Suppressor macrophage (primary cell): ENCODE measurements at places on chromosomes 2 and 18.

- no peak for DNase-seq
Measured at GRCh38 chr18:183769-184168, 25.4 kb downstream of the USP14 start.

DNA sequence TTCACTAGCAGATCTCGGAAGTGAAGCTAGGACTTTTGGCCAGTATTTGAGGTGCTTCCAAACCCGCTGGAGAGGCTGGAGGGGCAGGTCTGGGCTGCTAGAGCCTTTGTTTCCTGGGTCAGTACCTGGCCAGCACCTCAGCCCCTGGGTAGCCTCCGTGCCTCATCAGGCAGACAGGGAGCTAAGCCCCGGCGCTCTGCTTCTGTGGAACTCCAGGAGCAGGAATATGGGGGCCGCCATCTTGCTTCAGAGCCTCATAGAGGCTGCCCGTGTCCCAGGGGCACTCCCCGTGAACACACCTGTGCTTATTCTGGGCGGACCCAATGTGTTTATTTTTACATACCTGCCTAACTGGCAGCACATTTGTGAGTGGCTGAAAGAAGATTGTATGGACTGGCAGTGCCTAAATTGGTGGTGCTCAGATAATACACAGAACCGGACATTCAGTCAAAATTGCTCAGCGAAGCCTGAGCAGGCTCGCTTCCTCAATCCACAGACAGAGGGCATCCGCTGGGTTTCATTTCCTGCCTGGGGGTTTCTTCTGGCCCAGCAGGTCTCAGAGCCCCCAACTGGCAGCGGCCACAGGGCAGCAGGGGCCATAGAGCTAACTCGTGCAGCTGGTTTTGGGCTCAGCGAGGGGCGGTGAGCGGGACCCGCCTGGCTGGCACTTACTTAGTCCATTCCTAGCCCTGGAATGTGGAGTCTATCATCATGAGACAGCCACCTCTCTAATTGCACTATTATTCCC lies 176.8 kb upstream of the ALKAL2 start:
- DNase-seq = no peak

DNA sequence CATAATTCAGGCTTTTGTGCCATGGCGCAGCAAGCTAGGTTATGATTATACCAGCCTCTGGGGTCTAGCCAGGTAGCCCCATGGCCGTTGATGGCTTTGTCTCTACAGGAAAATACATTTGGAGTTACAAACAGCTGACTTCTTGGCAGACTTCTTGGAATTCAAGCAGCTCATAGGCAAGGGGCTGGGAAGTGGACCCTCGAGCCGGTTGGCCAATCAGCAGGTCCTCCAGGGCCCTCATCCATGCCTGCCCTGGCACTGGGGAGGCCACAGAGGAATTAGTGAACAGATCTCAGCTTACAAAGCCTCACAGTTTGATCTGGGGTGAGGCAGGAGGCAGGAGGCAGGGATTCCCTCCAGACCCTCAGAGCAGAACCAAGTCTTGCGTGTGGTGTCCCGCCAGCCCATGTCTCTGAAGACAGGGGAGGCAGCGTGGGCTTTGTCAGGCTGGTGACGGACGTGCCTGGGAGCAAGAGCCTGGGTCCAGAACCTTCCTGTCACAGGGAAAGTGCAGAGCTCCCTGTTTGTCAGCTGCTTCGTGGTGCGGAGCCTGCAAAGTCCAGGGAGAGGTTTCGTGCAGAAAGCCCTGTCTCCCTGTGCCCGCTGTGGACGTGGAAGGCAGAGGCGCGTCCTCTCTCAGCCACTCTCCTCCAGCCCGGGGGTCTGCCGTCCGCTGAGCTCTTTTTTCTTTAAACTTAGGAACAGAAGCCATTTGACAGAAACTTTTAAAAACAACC lies 131.7 kb downstream of the KLHL29 start:
- no peak for DNase-seq

GRCh38 chr2:174774886-174775285 lies 10.6 kb upstream of the CHRNA1 start:
- DNase-seq = no peak

DNA sequence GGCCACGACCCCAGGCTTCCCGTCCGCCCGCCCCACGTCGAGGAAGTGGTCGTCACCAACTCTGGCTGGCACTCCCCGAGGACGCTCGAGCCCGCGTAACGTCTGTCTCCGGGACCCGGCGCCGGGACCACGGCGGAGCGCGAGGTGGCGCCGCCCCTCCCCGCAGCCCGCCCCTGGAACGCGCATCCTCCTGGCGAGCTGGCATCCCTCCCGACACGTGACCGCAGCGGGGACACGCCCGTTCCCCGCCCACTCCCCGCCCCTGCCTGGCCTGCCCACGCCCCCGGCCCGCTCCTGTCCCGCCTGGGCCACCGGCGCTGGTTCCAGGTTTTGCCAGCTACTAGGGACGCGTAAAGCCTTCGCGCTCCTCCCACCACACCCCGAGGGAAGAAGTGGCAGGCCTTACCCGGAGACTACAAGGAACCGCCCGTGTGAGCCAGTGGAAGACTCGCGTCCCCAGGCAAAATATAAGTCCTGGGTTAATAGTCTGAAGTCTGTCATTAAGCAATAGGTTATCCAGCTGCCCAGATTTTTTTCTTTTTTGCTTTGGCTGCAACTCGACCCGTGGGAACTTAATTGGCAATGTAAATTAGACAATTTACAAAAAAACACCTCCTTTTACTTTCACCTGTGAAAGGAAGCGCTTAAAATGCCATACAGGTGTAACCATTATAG lies at the start of gene OSBPL1A:
TSS of gene OSBPL1A (minus strand) at position 131 of the 675 bp plus-strand sequence. CDS start 20,291 bp downstream, outside the sequence.
- DNase-seq = peak; percentile 99

GRCh38 chr18:46320297-46320696 lies 216.1 kb downstream of the HAUS1 start:
- no peak for DNase-seq

DNA sequence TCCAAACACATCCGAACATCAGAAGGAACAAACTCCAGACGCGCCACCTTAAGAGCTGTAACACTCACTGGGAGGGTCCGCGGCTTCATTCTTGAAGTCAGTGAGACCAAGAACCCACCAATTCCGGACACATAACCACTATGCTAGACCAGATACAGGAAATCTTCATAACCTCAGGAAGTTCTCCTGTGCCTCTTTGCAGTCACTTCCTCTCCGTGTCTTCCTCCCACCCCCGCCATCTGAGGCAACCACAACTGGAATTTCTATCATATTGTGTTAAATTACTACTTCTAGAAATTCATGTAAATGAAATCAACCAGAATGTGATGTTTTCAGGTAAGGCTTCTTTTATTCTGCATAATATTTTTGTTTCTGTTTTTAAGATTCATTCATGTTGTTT lies 631.0 kb upstream of the NXPH2 start:
- no peak for DNase-seq

DNA sequence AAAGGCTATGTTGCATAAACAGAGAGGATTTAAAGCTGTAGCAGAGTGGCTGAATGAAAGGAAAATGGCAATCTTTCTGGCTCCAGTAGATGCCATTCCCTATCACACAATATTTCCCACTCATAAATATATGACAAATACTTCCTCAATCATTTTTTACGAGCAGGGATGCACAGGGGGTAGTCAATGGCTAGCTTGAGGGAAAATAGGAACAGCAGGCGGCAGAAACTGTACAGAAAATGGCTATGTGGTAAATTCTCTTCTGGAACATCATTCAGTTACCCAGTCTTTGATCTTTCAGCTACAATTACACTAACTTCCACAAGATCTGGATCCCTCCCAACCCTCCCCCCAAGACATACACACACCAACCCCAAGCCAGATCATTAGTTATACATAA lies 127.2 kb downstream of the OLA1 start:
- DNase-seq = no peak

DNA sequence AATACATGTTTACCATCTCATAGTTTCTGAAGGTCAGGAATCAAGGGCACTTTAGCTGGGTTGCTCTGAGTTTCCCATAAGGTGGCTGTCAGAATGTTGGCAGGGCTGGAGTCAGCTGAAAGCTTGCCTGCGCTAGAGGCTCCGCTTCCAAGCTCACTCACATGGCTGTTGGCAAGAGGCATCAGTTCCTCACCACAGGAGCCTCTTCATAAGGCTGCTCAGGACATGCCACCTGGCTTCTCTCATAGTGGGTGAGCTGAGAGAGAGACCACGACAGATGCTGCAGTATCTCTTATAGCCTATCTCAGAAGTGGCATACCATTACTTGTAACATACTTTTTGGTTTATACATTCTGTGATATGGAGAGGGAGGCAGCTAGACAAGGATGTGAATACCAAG lies 7.2 kb downstream of the HADHB start:
- no peak for DNase-seq

- no peak for DNase-seq
Measured at GRCh38 chr2:150517951-150518680, 30.6 kb upstream of the RND3 start.

DNA sequence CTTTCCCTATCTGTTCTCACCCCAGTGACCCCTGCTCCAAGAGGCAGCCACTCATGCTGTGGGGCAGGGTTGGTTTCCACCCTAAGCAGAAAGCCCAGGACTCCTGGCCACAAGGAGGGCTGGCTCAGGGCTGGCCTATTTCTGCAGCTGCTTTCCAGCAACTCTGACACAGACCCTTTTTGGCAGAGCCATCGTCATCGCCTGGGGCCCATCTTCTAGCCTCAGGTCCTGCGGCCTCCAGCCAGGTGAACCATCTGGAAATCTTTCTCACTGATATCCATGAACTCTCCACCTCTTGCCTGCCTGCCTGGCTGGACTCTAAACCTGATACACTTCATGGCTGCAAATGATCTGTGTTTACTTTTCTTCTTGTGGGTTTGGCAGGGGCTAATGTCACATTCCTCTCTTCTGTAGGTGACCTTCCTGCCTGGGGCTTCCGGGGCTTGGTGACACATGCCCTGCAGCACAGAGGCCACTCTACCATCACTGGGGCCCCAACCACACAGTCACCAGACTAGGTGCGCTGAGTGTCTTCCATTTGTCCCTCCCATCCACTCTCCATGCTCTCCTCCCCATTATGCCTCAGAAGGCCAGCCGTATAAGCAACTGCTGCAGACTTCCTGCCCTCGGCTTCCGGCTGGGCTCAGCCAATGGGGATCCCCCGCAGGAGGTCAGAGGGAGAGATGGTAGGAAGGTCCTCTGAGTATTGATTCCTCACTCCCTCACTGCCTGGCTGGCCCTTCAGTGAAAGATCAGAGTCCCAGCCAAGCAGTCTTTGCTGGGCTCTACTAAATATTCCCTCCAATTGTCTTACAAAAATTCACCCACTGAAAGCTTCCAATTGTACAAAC lies 9.7 kb upstream of the COPS8 start:
- DNase-seq = no peak

DNA sequence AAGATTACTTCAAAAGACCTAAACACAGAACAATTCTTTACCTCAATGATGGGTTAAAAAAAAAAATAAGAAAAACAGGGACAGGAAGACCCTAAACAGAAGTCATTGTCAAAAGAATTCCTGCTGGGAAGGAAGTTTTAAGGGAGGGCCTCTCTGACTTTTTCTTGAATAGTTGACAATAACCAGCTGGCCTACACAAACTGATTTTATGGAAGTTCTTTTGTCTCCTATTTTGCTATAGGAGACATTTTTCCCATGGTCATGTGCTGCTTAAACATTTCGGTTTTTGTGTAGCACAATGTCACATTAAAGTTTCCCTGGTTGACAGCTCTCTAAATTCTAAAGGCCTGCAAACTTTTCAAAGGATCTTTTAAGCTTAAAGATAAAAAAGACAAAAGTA lies 55.3 kb downstream of the RFTN2 start:
- DNase-seq = no peak

- DNase-seq = peak; percentile 76
Measured at GRCh38 chr2:182077448-182078142, 91.9 kb downstream of the PPP1R1C start.

DNA sequence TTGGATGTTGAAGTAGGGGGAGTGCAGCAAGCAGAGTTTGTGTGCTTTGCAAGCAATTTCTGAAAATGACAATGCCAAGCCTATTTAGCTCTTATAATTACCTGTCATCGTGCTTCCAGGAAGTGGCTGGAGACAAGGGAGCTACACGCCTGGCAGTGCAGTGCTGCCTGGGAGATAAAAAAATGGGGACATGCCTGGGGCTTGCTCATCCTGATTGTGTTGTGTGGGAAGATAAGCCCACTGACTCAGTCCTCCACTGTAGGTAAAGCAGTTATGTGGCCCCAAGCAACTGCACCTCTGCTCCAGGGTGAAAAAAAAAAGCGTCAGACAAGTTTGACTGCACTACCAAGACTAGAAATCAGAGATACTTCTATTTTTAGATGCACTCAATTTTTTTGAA lies 396.9 kb upstream of the NXPH2 start:
- DNase-seq = no peak

GRCh38 chr2:147567136-147567535 lies 277.7 kb upstream of the ACVR2A start:
- DNase-seq = no peak

- DNase-seq = no peak
Measured at GRCh38 chr18:42509750-42510415, 554.8 kb downstream of the PIK3C3 start.

- peak; percentile 31 for DNase-seq
Measured at GRCh38 chr2:160358046-160358445, 135.6 kb downstream of the RBMS1 start.

DNA sequence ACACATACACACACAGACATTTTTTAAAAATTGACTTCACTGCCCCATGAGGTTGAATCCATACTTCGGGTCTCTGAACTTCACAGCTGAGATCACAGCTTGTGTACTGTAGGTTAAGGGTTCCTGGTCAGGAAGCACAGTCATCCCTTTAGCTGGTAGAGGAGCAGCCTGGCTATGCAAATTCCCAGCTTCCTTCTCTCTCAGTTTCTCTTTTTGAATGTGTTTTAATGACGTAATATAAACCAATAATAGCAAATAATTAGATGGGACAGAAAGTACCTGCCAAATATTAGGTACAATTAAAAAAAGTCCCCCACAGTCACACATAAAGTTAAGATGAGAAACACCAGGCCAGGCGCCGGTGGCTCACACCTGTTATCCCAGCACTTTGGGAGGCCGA lies 178.7 kb downstream of the ZNF385B start:
- DNase-seq = no peak

- no peak for DNase-seq
Measured at GRCh38 chr2:76298041-76298440, 587.3 kb upstream of the GCFC2 start.

DNA sequence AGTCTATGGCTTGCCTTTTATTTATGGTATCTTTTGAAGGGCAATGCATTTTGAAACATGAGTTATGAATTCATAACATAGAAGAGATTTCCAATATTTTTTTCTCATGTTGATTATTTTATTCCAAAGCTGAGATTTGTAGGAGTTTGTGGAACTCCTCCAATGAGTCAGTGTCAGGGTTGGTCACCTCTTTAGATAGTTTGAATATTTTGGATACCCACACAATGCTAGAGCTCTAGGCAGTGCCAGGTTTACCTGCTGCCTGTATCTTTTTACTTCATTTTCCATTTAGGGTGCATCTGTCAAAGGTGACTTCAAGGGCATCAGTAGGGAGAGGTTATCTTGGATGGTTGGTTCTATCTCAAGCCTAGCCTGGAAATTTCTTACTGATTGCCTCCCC lies 152.7 kb downstream of the CERS6 start:
- DNase-seq = no peak
